ENCODE measurements at places on chromosomes 2 and 18.

- no peak for DNase-seq
Observed at GRCh38 chr18:48629730-48630324, 91.0 kb downstream of the CTIF start.

- DNase-seq, result no peak
Observed at GRCh38 chr2:33412920-33413319, 63.5 kb upstream of the RASGRP3 start.

GRCh38 chr2:183521911-183522310, 397.7 kb downstream of the NUP35 start:
- no peak for DNase-seq

GRCh38 chr2:55518841-55519165, 715 bp upstream of the CFAP36 start:
- peak; percentile 12 for DNase-seq

GRCh38 chr2:214088536-214088935, 322.3 kb upstream of the VWC2L start:
- no peak for DNase-seq

GRCh38 chr2:58533376-58533775, 292.3 kb upstream of the FANCL start:
- no peak for DNase-seq

- DNase-seq, result no peak
Observed at GRCh38 chr2:113282747-113283533, 4.2 kb upstream of the PAX8 start.

GRCh38 chr2:241039416-241039815, 41.0 kb downstream of the SNED1 start:
- DNase-seq, result no peak

GRCh38 chr2:10864861-10865636, 46.7 kb upstream of the KCNF1 start:
- no peak for DNase-seq

DNA sequence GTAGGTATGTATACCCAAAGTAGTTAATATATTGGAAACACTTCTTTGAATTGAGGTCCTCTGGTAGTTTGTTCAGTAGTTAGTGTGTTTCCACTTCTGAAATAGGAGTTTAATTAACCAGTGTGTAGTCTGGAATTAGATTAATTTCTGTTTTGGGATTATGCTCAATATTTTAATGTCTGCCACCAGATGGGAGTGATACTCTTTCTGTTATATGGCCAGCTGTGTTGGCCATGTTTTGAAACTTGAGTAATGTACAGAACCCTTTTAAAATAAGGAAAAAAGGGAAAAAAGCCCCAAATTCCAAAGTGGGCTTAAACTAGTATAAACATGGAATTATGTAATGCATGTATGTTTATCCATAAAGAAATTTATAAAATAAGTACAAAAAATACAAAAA, 147.7 kb downstream of the CTNNA2 start:
- no peak for DNase-seq

DNA sequence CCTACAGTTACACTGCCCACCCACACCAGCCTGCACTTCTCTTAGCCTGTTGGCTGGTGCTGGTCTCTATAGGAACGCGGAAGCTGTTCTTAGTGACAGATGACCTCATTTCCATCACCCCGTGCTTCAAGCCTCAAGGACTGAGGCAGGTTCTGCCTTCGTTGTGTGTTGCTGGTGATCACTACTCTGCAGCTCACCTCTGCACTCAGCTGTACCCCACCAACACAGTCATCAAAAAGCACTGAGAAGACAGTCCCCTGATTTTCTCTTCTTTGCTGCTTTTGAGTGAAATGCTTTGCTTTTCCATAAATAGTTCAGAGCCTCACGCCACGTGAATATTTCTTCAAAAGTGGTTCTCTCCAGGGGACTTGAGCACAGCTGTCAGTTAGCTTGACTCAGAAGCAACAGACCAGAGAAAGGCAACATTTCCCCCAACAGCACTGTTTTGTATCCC, 225.7 kb upstream of the CCDC150 start:
- DNase-seq, result no peak

- DNase-seq, result no peak
Observed at GRCh38 chr2:181992776-181993175, 7.1 kb downstream of the PPP1R1C start.

DNA sequence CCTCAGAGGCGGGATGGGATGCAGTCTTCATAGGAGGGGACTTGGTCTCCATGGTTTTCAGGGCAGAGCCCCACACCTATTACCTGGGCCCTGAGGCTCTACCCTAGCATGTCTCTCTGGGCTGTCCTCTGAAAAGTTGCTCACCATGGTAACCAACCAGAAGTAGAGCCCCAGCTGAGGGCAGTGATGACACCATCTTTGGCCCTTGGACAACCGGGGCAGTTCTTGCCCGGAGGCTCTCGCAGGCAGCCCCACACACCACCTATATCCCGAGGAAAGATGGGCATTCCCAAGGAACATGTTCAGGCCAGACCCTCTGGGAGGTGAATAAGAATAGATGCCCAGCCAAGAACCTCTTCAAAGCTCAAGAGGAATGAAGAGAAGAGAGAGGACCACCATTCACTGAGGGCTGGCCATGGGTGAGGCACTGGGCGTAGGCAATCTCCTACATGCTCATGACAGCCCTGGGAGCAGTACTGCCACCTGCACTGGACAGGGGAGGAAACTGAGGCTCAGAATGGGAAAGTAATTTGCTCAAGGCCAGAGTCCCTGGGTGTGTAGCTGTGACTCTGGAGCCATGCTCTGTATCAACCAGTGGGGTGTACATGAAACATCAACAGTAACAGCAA, 72.5 kb downstream of the HS1BP3 start:
- no peak for DNase-seq

DNA sequence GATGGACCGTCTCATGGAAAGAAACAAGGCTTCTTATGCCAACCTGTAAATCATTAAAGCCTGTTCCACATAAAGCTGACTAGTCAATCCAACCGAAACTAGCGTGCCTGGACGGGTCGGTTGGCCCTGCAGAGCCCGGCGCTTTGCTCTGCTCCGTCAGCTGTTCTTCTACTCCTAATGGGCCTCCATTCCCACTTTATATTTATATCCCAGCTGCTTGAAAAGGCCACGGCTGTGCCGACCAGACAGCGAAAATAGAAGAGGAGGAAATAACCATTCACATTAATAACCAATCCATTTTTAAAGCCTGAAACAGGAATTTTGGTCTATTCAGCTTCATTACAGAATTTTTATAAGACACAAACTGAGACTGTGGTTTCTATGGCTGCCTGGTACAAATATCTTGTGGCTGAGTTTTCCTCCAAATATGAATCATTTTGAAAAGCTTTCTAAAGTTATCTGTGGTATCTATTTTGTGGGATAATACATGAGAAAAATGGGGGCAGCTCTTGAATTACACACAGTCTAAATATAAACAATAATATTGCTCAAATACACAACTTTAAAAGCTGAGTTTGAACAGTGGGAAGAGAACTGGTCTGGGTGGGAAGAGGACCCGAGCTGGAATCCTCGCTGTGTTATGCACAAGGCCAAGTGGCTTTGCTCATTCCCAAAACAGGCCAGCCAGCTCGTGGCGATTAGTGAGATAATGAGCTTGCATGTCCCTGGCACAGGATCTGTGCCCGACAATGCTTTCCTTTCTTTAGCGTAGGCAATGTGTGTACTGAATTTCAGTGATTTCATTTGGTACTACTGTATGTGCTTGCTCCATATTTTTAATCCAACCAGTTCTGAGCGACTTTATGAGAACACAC, 10.5 kb upstream of the FAM124B start:
- DNase-seq, result peak; percentile 3

DNA sequence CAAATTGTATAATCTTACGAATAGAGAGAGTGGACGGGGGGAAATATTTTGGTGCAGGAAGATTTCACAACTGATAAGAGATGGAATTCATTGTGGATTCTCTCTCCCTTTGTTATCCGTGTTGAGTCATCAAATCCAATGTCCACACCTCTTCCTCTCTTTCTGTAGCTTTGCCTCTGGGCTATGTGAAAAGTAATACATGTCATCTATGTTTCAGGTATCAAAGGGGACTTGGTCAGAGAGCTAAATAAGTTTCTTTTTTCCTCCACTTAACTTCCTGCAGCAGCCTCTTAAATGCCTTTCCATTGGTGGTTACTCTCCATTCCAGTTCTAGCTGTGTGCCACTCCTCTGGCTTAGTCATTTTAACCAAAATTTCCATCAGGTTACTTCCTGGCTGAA, 169.3 kb upstream of the NXPH2 start:
- no peak for DNase-seq

- no peak for DNase-seq
Observed at GRCh38 chr2:80122675-80123074, 181.9 kb downstream of the LRRTM1 start.

DNA sequence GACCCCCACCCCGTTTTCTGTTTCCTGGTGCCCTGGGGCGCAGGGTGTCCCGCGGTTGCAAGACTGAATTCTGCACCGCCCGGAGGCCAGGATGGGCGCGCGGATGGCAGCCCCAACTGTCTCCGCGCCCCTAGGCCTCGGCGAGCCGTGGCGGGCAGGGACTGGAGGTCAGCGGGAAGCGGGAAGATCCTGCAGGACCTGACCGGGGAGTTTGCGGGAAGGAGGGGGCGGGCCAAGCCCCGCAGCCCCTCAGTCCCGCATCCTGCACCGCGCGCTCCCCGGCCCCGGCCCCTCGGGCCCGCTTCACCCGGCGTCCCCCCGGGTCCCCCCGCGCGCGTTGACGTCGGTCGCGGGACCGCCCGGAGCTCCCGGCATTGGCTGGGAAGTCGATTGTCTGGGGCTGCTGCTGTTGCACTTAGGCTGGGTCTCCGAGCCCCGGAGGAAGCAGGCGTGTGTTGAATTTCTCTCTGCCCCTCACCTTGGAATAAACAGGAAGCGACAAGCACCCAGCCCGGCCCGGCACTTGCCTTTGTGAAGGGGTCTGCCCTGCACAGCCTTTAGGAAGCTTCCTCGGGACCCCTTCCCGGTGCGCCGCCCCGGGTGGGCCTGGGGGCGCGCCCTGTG, at the start of gene LDLRAD4:
LDLRAD4 (plus strand) TSS at position 393 of the 624 bp plus-strand sequence.
- peak; percentile 9 for DNase-seq

- DNase-seq, result peak; percentile 12
Observed at GRCh38 chr2:112343827-112344585, 68.6 kb downstream of the ZC3H6 start.

DNA sequence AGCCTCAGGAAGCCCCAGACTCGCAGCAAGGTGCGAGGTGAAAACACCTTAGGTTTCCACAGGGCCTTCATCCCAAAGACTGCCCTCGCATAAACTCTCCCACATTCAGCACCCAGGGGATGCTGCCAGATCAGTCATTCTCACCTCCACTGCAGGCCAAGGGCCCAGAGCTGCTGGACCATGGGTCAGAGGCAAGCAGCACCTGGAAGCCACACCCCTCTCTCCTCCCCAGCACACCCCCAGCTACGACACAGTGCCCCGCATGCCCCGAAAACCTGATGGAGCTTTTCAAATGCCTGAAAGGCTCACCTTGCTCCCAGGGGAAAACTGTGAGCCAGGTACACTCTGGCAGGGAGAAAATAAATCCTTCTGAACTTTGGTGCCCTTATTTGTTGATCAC, 31.9 kb upstream of the LDLRAD4 start:
- no peak for DNase-seq

DNA sequence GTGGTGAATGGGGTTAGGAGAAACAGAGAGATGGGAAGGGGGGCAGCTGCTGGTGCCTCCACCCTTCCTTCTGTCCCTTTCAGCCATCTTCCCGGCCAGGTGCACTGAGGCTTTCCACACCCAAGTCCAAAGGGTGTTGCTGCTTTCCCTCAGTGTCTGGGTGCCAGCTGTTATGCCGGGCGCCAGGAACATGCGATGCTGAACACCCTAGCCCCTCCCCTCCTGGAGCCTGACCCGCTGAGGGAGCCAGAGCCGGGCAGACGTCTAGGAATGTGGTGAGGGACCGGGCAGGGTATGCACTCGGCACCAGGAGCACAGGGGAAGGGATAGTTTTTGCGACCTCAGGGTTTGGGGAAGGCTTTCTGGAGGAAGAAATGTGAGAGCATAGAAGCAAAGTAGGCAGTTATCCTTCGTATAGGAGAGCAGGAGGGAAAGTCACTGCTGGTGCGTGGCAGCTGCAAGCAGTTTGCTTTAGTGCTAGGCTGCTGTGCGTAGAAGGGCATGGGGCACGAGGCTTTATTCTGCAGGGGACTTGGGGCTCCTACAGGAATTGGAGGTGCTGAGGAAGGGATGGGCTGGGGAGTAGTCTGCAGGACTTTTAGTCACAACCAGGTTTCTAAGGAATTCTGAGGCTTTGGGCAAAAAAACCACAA, 147.7 kb downstream of the TSN start:
- DNase-seq, result peak; percentile 10

GRCh38 chr2:72959554-72959953, 42.2 kb downstream of the EMX1 start:
- no peak for DNase-seq

DNA sequence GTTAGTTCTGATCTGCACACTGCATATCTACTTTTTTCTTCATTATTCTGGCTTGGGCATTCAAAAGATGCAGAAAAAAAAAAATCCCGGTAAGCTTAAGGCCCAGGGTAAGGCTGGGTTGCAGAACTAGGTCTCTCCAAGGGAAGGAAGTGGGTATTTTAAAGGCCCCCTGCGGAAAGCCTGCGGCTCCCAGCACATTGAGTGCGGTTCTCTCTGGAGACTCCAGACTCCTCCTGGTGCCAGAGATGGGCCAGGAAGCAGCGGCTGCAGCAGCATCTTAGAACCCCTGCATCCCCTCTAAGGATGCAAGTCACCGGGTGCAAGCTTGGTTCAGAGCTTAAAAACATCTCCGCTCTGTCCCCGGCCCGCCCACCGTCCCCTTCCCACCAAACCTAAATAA, 49.5 kb downstream of the TGIF1 start:
- DNase-seq, result no peak

- DNase-seq, result no peak
Observed at GRCh38 chr2:55916473-55917049, 7.0 kb downstream of the EFEMP1 start.

DNA sequence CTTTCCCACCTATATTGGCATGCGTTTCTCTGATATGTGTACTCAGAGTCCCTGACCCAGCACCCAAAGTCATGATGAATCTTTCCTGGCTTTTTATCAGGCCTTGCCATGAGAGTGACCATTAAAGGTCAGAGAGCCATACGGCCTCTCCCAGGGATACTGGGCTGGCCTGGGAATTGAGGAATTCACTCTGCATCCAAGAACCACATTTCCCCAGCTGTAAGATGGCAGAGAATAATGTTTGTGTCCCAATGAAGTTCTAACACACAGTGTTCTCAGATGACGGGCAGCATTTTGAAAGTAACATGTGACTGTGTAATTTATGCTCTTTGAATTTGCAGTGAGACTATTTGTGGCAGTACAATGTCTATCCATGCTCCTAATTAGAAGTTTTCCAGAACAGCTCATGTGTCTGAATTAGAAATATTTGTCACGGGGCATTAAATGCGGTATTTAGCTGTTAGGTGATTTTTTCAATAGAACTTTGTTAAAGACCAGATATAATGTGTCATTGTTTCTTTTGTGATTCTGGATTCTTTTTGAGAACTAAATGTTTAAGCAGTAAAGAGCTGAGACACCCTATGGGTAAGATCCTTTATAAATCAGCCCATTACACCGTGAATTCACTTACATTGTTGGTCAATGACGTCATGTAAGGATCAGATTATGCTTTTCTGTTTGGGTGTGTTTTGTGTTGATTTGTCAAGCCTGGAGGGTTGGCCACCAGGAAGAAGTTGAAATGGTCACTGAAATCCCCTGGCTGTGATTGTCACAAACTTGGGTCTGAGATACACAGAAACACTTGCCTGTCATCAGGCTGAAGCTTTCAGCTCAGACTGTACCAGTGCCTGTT, 7.3 kb upstream of the SLC3A1 start:
- DNase-seq, result no peak

- no peak for DNase-seq
Observed at GRCh38 chr2:29702276-29702675, 219.1 kb downstream of the ALK start.

- DNase-seq, result peak; percentile 81
Observed at GRCh38 chr2:178277741-178278197, 83.5 kb downstream of the OSBPL6 start.

- no peak for DNase-seq
Observed at GRCh38 chr2:124887466-124887865, 862.4 kb downstream of the CNTNAP5 start.

All from NCI-H510A treated with DMSO at 0.1 percent for 48 hours (cell line).